Progenitor cell of endocrine pancreas (in vitro differentiated cells): ENCODE measurements at places on chromosomes 6 and 20. TPM values are rescaled to one million over a fixed set of nuclear protein-coding genes. Genes with fewer than 3 reads are reported as not detected.

GRCh38 chr20:40774252-40774651, 85.2 kb upstream of the MAFB start:
- DNase-seq: no peak
- no peaks in the 10 kb centered on the region for H3K36me3 ChIP-seq
- peaks cover 25% of the 10 kb centered on the region for H3K27me3 ChIP-seq

GRCh38 chr20:60804240-60804917, 447.7 kb upstream of the CDH4 start:
- H3K27me3 ChIP-seq: peaks cover 7% of the 10 kb centered on the region
- H3K36me3 ChIP-seq: no peaks in the 10 kb centered on the region
- no peak for DNase-seq
- peaks cover 3% of the 10 kb centered on the region for H3K4me1 ChIP-seq
- no peak overlapping the region for H3K27ac ChIP-seq

- H3K4me3 ChIP-seq: no peak overlapping the region
- peaks cover 6% of the 10 kb centered on the region for H3K36me3 ChIP-seq
- DNase-seq: no peak
- no peak overlapping the region for H3K27ac ChIP-seq
- no peaks in the 10 kb centered on the region for H3K27me3 ChIP-seq
Measured at GRCh38 chr20:23629017-23629541, 8.7 kb downstream of the CST3 start.

GRCh38 chr6:132070356-132070755, 119.2 kb upstream of the CCN2 start:
- H3K27me3 ChIP-seq: no peaks in the 10 kb centered on the region
- DNase-seq: no peak
- peaks cover 1% of the 10 kb centered on the region for H3K36me3 ChIP-seq
- no peak overlapping the region for H3K4me3 ChIP-seq
- no peak overlapping the region for H3K27ac ChIP-seq
- peaks cover 4% of the 10 kb centered on the region for H3K4me1 ChIP-seq

DNA sequence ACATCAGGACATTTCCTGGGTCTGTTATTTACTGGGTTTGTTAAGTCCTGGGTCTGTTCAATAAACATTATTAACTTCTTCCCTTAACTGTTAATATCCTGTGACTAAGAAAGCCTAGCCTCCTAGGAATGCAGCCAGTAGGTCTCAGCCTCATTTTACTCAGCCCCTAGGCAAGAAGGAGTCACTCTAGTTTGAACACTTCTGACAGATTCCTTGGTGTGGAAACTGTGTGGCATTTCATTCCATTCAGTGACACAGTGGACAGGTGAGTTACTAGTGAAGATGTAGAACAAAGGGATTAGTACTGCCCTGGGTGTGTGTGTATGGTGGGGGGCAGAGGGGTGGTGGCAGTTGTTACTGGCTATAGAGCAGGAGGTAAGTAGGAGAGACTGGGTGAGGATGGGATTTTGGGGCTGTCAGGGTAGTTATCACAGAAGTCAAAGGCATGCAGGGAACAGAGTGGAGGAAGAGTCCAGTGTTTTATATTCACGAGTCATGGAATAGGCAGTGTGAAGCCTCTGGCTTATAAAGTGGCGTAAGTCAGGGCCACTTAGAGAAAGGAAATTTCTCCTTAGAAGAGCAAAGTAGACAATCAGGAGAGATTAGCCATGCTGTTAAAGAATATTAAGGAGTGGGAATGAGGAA, 28.4 kb downstream of the RNF182 start:
- H3K27ac ChIP-seq: no peak overlapping the region
- H3K4me1 ChIP-seq: no peaks in the 10 kb centered on the region
- DNase-seq: no peak
- no peak overlapping the region for H3K4me3 ChIP-seq
- H3K27me3 ChIP-seq: no peaks in the 10 kb centered on the region
- peaks cover 6% of the 10 kb centered on the region for H3K36me3 ChIP-seq

DNA sequence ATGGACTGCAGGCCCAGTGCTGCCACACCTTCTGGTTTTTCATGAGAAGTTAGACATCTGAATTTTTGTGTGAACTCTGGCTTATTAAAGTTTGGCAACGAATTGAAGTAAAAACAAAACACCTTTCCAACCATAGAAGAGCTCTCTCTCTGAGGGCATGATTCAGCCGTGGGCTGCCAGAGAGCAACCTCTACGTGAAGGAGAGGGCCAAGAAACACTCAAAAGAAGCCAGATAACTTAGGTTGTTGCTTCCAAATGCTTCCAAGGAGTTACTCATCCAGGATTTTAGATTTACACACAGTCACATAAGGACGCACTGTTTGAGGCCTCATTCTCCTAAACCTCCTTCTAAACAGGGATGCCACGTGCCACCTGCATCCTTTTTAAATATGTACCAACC, 65.5 kb downstream of the NRN1 start:
- H3K4me3 ChIP-seq: no peak overlapping the region
- no peak for DNase-seq
- no peaks in the 10 kb centered on the region for H3K4me1 ChIP-seq
- H3K27me3 ChIP-seq: peaks cover 3% of the 10 kb centered on the region
- H3K36me3 ChIP-seq: no peaks in the 10 kb centered on the region

- no peaks in the 10 kb centered on the region for H3K36me3 ChIP-seq
- H3K4me1 ChIP-seq: peaks cover 21% of the 10 kb centered on the region
- no peaks in the 10 kb centered on the region for H3K27me3 ChIP-seq
- no peak for DNase-seq
- H3K27ac ChIP-seq: no peak overlapping the region
Measured at GRCh38 chr6:42274898-42275297, 57.2 kb upstream of the MRPS10 start.

GRCh38 chr6:39861663-39862062, 69.5 kb downstream of the DAAM2 start:
- H3K36me3 ChIP-seq: no peaks in the 10 kb centered on the region
- H3K4me3 ChIP-seq: no peak overlapping the region
- H3K27ac ChIP-seq: no peak overlapping the region
- H3K4me1 ChIP-seq: no peaks in the 10 kb centered on the region
- no peak for DNase-seq

GRCh38 chr6:26240157-26241032, 124.6 kb upstream of the BTN3A2 start:
- DNase-seq: no peak
- H3K4me3 ChIP-seq: no peak overlapping the region
- H3K27me3 ChIP-seq: no peaks in the 10 kb centered on the region

The TBXT gene
- total RNA-seq: not detected in 2 replicates

The MEI4 gene
- total RNA-seq: 1.9 and 2.6 TPM in 2 replicates

The TMEM170B gene
- 7.3 and 7.6 TPM in 2 replicates for total RNA-seq

The WFDC10B gene
- not detected in 2 replicates for total RNA-seq

The C6orf136 gene
- total RNA-seq: 18.8 and 19.5 TPM in 2 replicates

The AGPAT4 gene
- 43.7 and 44.2 TPM in 2 replicates for total RNA-seq

The ANKRD66 gene
- total RNA-seq: not detected in 2 replicates
